ENCODE measurements at places on chromosomes 7 and 10.

GRCh38 chr10:51905032-51905431 is 205.6 kb upstream of the CSTF2T start:
- no peak for DNase-seq

DNA sequence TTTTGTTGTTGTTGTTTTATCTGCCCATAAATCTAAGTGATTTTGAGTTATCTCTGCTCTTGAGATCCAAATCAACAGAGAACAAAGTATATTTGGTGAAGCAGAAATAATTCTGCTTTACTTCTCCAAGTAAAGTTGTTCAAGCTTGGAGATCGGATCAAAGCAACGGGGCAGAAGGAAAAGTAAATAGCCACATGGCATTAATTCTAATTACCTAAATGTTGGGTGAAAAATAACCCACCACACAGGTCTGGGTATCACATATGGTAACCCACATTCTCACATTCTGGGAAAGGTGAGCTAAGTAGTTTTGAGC is 3.1 kb downstream of the NRP1 start:
- DNase-seq = no peak

DNA sequence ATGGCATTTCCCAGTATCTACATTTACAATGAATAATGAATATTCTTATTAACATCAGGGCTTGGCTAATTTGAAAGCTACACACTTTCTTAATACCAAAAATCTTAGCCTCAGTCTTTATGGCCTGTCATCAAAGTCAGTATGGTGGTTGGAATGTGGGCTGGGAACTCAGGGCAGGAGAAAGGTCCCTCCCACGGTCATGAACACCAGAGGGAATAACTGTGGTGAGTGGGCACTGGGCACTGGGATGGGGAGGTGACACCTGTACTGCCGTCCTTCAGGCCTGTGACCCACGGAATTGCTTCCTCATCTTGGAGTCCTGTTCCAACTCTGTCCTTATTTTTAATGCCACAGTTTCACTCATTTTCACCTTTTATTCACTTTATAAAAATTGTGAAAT is 276.9 kb upstream of the PLPP4 start:
- no peak for DNase-seq

DNA sequence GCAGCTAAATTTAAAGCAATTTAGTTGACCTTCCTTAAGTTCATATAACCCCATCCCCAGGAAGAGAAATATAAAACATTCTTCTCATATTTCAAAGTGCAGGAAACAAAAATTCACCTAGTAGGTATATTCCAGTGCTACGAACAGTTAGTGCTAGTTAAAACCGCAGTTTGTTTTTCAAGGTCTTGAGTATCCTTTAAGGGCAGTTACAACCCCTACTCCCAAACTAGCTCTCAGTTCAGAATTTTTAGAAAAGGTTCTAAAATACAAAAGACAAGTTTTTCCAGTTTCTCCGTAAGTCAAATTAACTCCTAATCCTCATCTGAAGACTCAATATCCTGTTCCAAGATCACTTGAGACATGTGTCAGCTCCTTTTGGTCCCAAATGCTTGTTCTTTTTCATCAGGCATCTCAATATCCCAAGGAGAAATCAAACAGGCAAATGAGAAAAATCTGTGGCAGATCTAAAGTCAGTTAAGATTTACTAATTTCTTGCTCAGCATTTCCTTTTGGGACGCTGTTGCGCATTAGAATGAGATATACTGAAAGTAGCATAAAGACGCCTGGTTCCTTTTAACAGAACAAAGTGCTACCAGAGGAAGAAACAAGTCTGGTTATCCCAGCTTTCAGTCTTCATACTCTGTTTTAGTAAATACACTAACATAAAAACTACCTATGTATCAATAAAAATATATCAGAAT is 51.8 kb downstream of the ARHGAP12 start:
- DNase-seq = no peak

GRCh38 chr7:30244340-30244739 is 40.1 kb upstream of the ZNRF2 start:
- DNase-seq = no peak

GRCh38 chr10:20614911-20615310 is 282.2 kb downstream of the NEBL start:
- no peak for DNase-seq

GRCh38 chr7:44977959-44978335 is 868 bp downstream of the MYO1G start:
- no peak for DNase-seq

DNA sequence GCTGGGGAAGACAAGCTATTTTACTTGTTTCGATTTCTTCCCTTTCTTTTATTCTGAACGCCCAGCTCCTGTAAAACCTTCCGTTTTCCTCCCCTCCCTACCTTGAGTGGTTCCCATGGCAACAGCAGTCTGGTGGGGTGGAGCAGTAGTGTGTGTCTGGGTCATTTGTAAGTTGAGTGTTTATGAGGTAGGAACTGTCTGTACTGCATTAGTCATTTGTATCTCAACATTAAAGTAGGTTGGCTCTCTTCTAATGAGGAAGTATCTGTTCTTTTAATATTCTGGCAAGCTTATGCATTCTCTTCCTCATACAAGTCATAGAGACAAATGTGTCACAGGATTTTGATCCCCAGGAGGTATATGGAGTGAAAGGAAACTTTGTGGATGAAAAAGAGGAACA is 85.3 kb upstream of the CCDC6 start:
- DNase-seq = peak; percentile 23

- no peak for DNase-seq
Observed at GRCh38 chr7:46291050-46291438, 370.0 kb upstream of the IGFBP3 start.

- no peak for DNase-seq
Observed at GRCh38 chr10:80161321-80162083, 29.0 kb downstream of the PLAC9 start.

DNA sequence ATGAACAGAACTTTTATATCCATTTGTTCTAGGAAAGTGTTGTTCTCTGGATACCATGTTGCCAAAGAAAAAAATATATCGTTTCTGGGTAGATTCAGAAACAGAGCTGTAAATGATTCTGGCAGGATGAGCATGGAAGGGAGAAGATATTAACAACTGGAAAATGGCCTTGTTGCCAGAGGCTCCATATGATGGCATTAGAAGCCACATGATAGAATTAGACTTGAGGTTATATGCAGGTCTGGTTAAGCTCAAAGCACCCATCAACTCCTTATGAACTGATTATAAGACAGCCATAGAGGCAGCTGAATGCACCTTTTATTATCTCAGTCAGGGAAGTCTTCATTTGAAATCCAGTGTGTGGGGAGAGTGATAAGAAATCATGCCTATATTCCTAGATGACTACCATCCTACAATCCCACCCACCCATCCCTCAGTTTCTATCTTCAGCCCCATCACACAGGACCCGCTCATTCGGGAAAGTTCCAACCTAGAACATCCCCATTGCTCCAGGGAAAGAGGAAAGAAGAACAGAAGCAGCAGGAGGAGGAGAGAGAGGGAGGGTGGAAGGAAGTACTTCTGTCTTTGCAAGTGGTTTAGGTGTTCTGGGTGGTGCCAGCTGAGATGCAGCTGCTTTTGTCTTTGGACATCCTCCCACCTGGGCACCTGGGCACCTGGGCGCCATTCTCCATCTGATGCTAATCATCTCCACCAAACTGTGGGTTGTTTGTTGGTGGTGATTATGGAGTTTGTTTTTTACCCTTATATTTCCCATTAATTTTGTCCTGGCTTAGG is 25.5 kb upstream of the TRIL start:
- no peak for DNase-seq

DNA sequence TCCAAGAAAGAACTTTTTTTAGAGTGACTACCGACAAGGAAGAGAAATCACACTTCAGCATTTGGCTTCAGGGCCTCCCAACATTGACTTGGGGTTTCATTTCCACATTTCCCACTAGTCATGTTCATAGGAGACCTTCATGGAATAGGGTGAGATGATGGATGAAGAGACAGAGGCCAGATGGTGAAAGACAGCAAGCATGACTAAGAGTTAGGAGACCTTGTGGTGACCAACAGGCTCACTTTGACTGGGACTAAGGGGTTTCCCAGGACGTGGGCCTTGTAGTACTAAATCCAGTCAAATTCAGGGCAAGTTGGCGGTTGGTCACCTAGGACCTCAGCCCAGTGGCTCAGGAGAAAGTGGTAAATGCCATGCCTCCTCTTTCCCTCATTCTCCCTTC is 3.0 kb upstream of the GIMAP5 start:
- no peak for DNase-seq

DNA sequence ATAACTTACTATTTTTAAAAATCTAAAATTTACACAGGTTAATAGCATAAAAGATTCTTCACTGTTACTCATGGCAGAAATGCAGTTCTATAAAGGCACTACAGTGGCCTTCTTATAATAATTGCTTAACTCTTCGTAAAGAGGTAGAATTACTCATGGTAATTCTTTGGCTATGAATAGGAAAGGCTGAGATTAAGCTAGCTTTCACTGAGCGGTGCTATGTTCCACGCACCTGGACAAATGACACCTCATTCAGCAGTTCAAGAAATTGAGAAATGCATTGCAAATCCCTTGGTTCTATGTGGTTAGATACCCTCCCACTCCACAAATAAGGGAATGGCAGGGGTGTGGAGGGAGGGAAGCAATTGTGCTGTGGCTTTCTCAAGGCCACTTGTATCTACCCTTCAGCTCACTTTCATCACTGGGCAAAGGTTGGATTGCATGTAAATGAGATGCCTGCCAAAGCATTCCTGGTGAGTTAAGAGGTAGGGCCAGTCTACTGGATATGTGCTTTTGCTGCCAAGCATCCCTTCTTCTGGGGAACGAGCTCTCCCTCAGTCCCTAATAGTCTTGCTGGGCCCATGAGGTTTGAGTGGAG is 210.9 kb downstream of the TEX36 start:
- no peak for DNase-seq

GRCh38 chr7:68313806-68314205 is 1284.5 kb upstream of the AUTS2 start:
- no peak for DNase-seq

GRCh38 chr7:27161721-27162560 is 3.4 kb downstream of the HOXA9 start:
- no peak for DNase-seq

GRCh38 chr10:133159950-133160825 is at the start of gene KNDC1:
Gene KNDC1, plus strand, starts transcription at chr10:133160219. Its CDS starts 249 bp downstream, at chr10:133160468.
- no peak for DNase-seq

GRCh38 chr10:125284875-125285597 is 124.7 kb upstream of the CTBP2 start:
- DNase-seq = no peak

- no peak for DNase-seq
Observed at GRCh38 chr10:29237786-29238185, 51.1 kb upstream of the LYZL1 start.

GRCh38 chr7:101933028-101933427 is 115.6 kb downstream of the CUX1 start:
- no peak for DNase-seq

- DNase-seq = no peak
Observed at GRCh38 chr7:157875230-157876179, 538.7 kb downstream of the DNAJB6 start.

DNA sequence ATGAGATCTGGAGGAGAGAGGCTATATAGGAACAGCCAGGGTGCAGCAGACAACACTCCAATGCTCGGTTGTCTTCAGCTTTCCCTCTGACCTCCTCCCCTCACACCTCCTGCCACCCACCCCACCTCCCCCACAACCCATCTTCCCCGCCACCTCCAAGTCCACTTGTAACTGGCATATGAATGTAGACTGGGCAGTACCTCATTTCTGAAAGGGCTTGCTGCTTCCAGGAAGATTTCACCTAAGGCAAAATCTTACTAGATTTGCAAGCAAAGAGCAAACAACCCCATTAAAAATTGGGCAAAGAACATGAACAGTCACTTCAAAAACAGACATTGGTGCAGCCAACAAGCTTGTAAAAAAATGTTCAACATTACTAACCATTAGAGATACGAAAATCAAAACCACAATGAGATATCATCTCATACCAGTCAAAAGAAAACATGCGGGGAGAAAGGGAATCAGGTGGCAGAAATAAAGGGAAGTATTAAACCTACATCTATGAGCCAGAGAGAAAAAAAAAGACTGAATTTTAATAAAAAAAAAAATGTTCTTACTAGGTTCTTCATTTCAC is 164.6 kb upstream of the C1GALT1 start:
- no peak for DNase-seq

DNA sequence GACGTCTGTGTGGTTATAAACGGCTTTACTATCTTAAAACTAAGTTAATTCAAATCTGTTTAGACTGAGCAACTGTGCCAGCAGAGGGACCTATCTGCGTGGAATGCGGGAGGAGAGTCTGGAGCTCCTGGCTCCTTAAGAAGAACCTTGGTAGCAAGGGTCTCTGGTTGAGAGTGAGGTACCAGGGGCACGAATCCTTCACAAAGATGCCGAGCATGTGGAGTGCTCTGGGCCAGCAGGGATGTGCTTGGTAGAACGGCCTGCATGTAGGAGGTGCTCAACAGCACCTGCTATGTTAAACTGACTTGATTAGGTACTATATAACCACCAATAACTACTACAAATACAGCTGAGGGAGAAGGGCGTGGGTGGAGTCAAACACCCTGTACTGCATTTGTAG is 102.6 kb downstream of the VIPR2 start:
- no peak for DNase-seq

DNA sequence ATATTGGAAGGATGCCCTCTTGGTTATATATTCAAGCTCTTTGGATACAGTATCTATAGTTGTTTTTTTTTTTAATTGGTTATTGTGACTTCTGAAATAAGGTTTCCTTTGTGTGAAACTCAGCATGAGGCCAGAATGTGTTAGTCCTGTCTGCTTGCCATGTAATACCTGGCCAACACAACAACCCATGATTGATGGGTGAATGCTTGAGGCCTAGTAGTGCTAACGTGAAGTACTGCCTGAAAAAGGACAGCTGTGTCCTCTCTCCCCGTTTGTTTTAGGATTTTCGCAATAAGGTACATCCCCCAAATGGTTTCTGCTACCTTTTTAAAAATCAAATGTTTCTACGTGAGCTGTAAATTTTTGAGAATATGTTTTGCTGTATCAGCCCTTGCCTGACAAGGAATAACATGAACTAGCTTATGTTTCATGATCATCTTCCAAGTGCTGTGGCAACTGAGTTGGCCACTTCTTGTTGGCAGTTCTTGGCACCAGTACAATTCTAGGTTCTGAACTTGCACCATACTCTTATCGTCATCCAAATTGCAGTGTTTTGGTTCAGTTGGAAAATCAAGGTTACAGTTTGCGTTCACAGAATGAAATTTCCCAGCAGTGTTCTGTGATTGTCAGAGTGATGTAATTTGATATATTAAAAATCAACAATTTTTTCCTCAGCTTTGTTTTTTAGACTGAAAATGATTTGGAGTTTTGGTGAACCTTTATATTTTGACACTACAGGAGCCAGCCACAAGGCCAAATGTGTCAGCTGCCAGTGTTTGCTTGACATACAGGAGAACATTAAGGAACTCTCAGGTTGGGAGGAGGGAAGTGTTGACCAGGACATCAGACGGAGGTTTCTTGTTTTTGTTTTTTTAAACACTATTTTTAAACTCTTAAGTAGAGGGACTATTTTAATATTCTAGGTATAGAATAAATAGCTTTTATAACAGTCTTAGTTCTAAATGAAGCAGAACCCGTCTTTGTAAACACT is 13.5 kb upstream of the ASCC1 start:
- DNase-seq = no peak

DNA sequence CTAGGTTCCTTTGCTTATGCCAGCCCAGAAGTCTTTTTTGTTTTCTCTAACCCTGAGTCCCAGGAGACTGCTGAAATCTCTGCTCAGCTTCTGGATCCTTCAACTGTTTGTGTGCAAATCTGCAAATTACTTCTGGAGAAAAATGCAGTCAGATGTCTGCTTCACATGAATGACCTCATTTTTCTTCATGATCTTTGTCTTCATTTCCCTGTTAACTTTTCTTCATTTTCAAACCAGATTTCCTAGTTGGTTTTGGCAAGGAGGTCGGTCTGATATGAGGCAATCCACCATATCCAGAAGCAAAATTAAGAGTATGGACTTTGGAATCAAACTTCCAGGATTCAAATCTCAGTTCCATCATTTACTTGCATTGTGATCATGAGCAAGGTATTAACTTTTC is 66.8 kb downstream of the ZNF503 start:
- no peak for DNase-seq
